NCI-H526 treated with DMSO at 0.1 percent for 48 hours (cell line): ENCODE measurements at places on chromosomes 2 and 18.

GRCh38 chr18:68623342-68623741 lies 91.6 kb downstream of the TMX3 start:
- peak; percentile 36 for DNase-seq

DNA sequence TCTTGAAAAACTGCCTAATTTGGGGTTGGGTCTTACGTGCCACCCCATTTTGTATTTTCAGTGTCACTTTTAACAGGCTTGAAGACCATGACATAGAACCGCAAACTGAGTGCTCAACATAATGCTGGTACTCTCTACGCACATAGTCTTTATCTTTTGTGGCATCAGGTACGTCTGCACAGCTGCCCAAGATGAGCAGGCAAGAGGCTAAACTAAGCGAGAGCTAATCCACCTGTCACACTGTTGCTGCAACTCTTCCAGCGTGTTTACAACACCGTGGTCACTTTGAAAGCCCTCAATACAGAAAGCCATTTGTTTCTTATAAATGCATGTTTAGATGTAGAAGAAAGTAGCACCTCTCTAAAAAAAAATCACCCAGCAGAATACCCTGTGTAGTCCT lies 270.0 kb upstream of the TCF4 start:
- DNase-seq, result no peak

DNA sequence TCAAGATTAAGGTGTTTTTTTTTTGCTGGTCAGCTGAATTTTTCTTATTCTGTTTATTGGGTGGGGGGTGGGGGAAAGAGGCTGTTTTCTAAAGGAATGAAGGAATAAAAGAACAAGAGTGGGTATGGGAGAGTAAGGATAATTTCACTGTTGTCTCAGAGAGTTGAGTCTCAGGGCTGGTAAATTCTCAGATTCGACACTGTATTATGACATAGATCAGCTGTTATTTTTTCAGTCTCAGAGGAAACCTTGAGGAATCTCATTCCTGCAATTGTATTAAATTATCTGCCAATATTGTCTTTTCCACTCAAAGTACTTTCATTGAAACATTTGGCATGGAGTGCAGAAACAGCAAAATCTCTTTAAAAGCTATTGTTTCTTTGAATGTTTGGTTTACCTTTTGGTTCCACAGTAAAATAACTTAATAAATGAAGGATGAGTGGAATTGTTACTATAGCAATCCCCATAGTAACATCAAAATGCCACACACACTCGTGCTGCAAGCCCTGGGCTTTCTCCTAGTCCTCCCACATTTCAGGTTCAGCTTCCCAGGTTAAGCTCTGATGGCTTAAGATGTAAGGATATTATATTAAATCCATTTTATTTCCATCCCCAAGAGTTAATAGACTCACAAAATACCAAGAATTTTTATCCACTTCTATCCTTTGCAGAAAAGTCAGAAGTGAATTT lies 478.7 kb upstream of the TCF4 start:
- DNase-seq, result no peak

- DNase-seq, result no peak
Observed at GRCh38 chr2:207673431-207673830, 38.0 kb upstream of the CCNYL1 start.

DNA sequence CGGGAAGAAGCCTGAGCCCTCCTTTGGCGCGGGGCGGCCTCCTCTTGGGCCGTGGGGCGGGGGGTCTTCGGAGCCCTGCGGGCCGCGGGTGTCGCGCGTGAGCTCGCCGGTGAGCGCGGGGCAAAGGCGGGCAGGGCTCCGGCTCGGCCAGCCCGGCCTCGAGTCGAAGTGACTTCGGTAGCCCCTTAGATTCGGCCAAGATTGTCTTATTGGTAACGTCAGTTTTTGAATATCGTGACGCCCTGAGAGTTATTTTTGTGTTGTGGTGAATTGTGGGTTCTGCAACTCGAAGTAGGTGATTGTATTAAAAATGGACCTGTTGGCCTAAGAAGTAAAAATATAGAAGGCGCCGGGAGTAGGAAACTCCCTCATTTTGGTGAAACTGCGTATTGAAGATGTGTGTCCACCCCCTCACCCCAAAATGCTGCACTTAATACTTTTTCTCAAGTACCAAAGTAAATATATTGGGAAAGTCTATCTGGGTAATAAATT lies 669 bp downstream of the MARCHF7 start:
- no peak for DNase-seq

DNA sequence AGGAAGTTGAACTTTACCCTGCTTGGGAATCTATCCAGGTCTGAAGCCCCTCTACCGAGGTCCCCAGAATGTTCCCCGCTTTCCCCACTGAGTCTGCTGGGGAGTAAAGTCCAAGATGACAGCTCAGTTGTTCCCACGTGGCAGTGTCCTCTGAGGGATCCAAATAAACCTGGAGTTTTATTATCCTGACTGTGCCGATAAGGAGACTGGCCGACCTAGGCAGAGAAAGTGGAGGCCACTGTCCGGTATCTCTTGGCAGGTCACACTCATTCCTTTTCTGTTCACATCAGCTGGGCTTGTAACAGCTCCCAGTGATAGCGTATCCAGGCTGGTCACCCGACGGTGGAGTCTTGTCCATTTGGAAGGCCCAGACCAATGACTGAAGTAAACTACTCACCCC lies 27.5 kb upstream of the C18orf32 start:
- DNase-seq, result no peak
